Inflammatory macrophage treated with lipopolysaccharide for 4 hours (primary cell): ENCODE measurements at places on chromosomes 4 and X.
A peak's percentile ranks its signal among the peaks of the same experiment; 100 is the strongest.

DNA sequence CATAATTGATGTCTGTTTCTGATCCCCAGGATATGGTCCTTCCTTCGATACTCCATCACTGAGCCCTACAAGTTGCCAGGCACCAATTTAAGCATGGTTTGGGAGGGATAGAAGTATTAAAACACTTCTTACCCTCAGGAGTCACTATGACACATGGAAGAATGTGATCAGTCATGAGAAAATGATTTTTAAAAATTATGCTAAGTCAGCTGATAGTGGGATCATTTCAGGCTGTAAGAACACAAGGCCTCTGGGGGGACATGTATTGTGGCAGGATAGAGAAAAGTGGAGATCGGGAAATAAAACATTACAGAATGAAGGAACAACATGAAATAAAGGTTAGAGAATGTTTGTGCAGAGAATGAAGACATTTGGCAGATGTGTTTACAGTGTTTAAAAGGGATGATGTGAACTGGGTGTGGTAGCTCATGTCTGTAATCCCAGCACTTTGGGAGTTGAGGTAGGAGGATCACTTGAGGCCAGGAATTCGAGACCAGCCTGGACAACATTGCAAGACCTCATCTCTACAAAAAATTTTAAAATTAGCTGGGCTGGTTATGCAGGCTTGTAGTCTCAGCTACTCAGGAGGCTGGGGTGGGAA lies 64.0 kb downstream of the ELOVL6 start:
- DNase-seq: no peak

DNA sequence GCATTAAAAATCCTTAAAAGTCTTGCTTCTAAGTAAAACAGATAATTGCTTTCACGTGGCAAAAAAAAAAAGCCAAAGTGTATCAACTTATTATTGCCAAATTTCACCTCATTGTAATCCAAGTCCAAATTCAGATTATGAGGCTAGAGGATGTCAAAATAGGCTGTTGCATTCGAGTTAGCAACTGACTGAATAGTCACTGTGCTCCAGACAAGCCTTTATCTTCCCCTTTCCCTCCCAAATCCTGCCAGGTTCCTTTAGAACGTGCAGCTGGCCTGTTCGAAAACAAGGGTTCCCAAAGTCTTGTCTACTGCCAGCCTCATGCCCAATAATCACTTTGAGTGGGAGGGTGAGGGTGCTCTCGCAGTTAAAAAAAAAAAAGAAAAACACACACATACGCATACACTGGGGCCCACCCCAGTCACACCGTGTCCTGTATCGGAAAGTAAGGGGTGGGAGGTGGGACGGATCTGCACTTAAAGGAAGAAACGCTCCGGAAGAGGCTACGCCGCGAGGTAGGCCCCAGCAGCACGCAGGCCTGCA lies 603 bp downstream of the MAD2L1 start:
- peak; percentile 63 for DNase-seq

- no peak for DNase-seq
Measured at GRCh38 chrX:103063191-103063845, 653 bp downstream of the BEX1 start.

GRCh38 chrX:153883163-153883843 lies 2.7 kb downstream of the L1CAM start:
- no peak for DNase-seq

- peak; percentile 17 for DNase-seq
Measured at GRCh38 chr4:147969573-147970385, 237.9 kb downstream of the ARHGAP10 start.

DNA sequence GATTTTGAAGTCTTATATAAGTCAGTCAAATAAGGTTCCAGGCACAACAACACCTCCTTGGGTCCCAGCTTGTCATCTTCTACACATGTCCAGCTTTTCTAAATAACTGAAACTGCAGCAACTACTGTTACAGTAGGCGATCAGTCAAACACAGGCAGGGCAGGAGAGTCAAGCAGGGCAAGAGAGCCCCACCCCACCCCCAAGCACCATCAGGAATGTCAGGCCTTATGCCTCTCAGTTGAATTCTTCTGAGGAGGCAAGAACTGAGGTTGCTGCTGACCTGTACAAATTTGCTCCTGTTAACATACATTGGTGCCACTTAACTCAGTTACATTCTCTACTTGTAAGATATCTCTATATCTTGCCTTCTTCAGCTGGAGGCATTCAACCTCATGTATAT lies 608.8 kb upstream of the PCDH10 start:
- no peak for DNase-seq

- DNase-seq: no peak
Measured at GRCh38 chrX:133640161-133641015, 225.1 kb upstream of the GPC4 start.

DNA sequence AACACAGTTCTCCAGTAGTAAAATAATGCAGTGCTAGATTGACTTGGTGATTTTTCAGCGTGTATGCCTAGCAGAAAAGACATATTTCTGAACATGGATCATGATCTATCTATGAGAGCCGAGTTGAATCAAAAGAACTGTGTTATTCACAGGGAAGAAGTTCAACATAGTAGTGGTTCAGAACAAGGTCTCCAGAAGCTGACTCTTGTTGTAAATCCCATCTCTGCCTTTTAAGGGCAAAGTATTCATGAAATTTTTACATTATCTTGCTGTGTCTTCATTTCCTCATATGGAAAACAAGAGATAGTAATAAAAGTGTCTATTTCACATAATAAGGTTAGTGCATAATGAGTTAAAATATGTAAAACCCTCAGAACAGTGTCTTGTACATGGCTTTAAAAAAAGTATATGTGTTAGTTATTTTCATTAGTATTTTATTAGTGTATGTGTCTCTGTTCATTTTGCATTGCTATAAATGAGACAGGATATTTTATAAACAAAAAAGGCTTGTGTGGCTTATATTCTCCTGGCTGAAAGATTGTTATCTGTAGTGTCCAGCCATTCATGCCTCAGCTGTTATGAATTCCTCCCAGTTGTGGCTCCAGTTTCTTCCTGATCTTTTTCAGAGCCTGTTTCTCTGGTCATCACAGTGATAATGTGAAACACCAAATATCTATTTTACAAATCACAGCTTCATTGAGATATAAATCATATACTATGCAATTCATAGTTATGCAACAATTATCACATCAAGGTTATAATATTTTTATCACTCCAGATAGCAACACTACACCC lies 1351.2 kb downstream of the STIM2 start:
- no peak for DNase-seq

DNA sequence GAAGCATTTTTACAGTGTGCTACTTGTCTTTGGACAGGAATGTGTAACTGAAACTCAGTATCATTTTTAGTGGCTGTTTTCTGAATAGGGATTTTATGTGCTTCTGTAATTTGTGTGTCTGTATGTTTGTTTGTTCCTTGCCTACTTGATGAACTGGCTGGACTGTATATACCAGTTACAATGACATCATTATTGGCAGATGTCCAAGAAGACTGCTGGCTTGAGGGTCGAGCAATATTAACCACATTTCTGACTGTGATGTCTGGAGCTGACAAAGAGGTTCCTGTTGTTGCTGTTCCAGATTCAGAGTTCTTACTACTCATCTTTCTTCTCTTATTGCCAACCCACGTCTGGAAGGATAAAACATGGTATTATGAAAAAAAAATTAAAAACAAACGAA lies 33.0 kb downstream of the HDX start:
- no peak for DNase-seq
